ENCODE measurements at places on chromosomes 12 and 14.

DNA sequence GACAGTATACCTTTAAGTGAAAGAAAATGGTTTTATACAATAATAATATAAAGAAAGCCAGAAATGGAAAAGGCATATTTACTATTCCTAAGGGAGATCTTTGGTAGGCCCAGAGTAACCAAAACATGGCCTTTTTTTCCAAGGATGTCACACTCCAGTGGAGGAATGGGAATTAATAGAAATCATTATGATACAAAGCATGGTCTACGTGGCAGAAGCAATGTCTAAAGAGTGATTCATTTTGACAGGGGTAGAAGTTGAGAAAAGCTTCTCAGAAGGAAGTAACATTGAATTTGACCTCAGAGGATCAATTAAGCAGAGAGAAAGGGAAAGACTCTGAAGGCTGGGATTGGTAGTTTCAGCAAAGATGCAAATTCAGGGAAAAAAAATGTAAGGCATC lies 208.6 kb downstream of the BTG1 start:
- DNase-seq, result no peak

DNA sequence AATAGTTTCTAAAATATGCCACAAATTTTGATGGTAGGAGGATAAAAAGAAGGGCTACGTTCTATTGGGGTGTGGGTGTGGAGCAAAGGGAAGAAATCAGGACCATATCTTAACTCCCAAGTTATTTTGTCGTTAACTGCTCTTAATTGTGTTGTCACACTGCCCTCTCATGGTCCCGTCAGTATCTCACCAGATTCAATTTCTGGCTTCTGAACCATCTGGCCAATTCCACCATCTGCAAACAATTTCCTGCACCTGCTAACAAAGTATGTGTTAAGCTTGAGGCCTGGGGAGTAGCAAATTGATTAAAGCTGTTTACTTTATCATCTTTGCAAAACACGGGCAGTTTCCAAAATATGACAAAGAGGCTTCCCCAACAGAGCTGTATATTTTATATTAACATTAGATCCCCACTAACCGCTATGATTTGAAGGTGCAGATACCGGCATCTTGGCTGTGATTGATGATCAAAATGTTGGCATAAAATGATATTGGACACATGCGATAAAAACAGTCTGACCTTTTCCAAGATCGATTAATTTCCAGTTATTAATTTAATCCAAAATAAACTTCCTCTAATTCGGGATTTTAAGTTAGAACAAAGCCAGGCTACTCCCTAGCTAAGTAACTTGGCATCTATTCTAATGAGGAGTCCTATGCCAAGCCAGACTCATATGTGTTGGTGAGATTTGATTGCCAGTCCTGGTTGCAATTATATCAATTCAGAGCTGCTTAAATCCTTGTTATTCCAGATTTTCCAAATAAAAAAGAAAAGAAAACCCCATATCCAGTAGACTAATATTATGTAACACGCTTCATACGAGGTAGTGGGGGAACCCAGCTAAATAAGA lies 6.9 kb upstream of the DNM1L start:
- DNase-seq, result no peak

DNA sequence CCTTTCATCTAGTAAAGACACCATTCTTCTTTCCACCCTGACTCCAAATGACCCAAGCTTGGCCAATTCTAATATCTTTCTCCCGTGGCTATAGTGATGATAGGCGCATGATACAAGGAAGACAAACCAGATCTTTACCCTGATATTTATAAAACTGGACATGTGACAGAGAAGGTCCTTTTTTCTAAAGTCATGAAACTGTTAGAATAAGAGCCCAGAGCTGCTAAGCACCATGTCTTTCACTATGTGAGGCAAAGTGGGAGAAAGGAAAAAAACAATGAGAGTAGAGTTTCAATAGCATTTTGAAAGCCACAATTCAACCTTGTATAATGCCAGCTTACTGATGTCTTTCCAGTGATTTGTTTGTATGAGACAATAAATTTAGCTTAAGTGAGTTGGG lies 212.4 kb downstream of the RASSF9 start:
- DNase-seq, result no peak

GRCh38 chr14:31937730-31938346 lies 139.3 kb upstream of the ARHGAP5 start:
- DNase-seq, result peak; percentile 65

GRCh38 chr14:59538936-59539335 lies 37.7 kb downstream of the CCDC175 start:
- DNase-seq, result no peak

DNA sequence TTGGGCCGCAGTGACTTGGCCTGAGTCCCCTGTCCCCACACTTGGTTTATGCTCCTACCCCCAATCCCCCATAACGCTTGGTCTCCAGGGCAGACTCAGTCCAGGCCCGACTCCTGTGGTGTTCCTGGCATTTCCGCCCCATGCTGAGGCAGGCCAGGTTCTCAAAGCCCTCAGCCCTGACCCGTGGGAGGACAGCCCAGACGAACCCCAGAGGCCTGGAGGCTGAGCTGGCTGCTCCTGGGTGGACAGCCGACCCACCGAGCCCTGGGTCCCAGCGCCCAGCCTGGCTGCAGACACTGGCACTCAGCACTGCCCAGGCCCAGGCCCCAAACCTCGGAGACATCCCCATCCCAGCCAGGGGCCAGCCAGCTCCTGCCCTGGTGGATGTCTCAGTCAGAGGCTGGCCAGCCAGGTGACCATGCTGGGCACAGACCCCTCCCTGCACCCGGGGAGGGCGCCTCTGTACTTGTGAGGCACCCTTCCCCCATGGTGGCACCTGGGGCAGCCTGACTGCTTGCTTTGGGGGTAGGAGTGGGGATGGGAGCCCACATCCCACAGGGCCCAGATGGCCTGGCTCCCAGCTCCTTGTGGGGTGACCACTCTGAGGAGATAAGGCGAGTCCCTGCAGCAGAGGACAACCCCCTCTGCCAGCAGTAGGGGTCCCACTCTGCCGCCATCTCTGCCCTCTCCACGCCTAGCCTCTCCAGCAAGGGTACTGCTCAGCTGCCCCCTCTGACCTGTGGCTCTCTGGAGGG lies 1.4 kb downstream of the PLD4 start:
- DNase-seq, result no peak

DNA sequence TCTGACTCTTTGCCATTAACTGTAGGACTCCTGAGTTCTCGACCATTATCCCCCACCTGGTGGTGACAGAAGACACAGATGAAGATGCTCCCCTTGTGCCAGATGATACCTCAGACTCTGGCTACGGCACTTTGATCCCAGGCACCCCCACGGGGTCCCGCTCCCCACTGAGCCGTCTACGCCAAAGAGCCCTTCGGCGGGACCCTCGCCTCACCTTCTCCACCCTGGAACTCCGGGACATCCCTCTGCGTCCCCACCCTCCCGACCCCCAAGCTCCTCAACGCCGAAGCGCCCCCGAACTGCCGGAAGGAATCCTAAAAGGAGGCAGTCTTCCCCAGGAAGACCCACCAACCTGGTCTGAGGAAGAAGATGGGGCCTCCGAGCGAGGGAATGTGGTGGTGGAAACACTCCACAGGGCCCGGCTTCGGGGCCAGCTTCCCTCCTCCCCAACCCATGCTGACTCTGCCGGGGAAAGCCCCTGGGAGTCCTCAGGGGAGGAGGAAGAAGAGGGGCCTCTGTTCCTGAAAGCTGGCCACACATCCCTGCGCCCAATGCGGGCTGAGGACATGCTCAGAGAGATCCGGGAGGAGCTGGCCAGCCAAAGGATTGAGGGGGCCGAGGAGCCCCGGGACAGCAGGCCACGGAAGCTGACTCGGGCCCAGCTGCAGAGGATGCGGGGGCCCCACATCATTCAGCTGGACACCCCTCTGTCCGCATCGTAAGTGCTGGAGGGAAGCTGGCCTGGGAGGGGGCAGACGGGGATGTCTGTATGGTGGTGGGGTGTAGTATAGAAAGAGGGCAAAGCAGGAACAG lies 14.4 kb downstream of the TNFRSF1A start:
- DNase-seq, result no peak

GRCh38 chr12:115691123-115691522 lies 586.4 kb downstream of the MED13L start:
- DNase-seq, result no peak

DNA sequence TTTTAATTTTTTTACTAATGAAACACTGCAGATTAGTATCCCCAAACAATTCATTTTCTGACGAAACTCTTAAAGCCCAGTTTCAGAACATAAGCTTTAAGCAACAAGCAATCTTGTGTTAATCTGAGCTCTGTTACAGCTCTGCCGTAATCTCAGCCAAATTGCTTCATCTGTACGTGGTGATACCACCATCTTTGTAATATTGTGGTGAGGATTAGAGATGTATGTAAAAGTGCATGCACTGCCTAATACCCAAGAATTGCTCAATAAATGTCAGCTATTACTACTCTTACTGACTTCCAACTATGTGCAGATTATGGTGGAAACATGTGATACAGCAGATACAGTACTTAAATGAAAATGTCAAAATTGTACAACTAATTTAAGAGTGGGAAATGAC lies 1.8 kb downstream of the AKAP5 start:
- no peak for DNase-seq

DNA sequence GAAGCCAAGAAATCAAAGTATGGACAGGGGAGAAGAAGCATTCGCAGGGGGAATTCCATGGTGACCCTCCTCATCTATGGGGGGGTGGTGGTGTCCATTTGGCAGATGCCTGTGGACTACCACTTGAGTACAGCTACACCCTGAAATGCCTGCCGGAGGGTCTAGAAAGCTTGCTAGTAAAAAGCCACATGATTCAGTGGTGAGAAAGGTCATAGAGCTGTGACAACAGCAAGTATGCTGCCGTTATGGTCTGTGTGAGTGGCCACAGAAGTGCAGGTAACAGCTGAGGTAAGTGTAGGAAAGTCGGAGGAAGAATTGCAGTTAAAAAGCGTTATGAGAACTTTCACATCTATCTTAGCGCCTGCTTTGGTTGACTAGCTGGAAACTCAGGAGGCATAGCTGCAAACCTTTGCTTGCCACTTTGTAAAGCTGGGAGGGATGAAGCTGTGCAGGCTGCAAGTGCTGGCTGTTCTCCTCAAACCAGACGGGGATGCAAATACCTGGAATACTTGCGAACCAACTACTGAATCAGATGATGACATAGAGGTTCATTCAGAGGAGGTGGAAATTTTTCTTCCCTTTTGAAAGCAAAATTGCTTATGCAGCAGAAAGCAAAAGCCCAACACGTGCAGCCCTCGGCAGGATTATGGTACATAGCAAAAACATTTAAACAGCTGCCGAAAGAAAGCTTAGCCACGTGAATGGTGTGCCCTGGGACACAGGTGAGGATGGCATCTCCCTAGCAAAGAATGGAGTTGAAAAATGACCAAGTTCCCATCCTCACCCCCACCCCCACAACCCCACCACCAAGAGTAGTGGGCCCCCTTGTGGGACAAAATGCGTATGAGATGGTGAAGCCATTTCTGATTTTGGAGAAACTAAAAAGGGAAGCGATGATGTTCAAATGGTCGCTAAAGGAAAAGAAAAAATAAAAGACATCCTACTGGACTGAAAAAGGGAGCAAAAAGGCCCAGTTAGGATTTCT lies 287.0 kb downstream of the RERGL start:
- no peak for DNase-seq

DNA sequence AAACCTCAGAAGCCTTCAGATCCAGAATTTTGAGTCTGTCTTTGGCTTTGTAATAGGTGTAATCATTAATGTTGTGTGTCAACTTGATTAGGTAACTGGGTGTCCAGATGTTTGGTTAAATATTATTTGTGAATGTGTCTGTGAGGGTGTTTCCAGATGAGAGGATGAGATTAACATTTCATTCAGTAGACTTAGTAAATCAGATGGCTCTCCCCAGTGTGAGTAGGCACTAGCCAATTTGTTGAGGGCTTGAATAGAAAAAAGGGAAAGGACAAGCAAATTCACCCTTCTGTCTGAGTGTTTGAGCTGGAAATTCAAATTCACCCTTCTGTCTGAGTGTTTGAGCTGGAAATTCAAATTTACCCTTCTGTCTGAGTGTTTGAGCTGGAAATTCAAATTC lies 932.2 kb downstream of the SLC6A15 start:
- no peak for DNase-seq

DNA sequence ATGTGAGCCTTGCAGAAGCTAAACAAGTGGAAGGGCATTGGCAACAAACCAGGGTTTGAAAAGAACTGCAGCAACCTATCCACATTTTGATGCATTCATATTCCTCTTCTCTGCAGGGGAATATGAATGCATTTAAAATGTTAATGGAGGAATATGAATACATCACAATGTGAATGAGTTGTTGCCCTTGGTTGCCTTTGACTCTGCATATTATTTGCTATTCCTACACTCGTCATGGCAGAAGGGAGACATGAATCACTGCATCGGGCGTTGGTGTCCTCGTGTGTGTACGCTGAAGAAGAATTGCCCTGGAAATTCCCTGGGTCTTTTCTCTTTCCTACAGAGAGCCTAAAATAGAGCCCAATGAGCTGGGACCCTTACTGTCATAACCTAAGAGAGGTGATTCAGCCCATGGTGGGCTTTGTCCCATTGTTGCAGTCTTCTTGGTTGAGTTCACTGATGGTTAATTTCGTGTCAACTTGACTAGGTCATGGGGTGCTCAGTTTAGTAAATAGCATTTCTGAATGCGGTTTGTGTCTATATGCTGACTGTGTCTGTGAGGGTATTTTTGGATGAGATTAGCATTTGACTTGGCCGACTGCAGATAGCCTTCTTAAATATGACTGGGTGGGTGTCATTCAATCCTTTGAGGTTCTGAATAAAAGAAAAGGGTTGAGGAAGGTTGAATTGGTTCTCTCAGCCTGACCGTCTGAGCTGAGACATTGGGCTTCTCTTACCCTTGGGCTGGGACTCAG lies 1422.9 kb upstream of the TMEM132C start:
- DNase-seq, result no peak

GRCh38 chr12:57280211-57281062 lies 29.4 kb upstream of the STAC3 start:
- peak; percentile 65 for DNase-seq

DNA sequence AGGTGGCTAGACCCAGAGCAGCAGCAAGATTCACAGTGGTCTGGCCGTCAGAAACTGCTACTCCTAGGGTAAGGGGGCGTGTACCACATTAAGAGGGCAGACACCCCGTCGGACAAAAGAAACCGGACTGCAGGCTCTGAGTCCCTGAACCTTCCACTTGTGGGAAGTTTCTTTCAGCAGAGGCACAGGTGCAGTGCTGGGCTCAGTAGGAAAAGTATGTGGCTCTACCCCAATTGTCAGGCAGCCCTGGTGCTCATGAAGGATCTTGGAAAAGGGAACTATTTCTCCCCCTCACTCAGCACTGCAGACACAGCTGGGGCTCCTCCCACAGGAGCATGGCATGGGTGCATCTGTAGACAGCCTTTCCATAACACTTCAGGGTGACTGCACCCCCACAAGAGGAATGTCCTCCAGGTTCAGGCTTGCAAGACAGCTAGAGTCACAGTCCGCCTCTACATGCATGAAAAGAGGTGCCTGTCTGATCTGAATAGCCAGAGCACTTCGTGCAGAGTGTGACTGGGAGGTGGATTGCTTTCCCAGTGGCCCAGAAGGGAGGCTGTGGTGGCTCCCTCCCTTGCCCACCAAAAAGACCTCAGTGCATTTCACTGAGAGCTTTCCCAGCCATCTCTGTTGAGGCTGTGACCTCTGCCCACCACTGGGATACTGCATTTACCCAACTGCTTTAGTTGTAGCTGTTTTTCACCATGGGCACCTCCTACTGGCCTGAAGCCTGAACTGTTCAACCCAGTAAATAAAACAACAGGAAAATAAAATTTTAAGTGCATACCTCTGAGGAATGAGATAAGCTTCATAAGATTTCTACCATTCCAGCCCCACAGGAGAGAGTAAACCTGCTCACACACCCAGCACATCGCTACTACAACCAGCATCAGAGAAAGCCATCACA lies 14.2 kb downstream of the CEP128 start:
- DNase-seq, result no peak

- no peak for DNase-seq
These were observed 24.2 kb downstream of the CRACR2A start for GRCh38 chr12:3728686-3729085.

GRCh38 chr12:57621497-57622292 lies 10.5 kb downstream of the ARHGEF25 start:
- DNase-seq, result no peak
